ENCODE measurements at places on chromosomes 7 and 10.

- no peak for DNase-seq
Observed at GRCh38 chr7:152462995-152463708, 27.3 kb upstream of the KMT2C start.

DNA sequence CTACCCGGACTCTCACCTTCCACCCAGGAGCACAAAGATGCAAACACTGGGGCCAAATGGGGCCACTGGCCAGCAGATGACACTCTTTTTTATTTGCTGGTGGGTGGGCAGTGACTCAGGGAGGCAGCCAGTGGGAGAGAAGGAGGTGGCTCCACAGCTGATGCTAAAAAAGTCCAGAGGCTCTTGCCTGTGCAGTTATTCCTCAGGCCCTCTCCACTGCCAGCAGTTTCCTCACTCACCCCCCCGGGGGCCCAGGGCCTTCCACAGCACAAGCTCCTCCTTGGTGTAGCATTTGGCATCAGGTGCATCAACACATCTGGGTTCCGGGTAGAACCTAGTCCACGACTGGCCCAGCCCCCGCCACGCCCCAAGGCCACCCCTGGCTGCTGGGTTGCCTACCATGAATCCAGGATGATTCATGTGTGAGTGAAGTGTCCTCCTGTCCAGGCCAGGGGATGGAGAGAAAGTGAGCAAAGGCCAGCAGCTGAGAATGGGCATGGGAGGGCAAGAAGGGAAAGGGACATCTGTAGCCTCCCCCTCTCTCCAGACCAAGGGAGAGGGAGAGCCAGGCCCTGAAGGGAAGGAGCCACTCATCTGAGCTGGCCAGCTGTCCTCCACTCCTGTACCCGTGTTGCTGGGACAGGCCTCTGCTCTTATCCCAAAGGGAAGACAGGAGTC, 1.7 kb upstream of the KCNH2 start:
- no peak for DNase-seq

DNA sequence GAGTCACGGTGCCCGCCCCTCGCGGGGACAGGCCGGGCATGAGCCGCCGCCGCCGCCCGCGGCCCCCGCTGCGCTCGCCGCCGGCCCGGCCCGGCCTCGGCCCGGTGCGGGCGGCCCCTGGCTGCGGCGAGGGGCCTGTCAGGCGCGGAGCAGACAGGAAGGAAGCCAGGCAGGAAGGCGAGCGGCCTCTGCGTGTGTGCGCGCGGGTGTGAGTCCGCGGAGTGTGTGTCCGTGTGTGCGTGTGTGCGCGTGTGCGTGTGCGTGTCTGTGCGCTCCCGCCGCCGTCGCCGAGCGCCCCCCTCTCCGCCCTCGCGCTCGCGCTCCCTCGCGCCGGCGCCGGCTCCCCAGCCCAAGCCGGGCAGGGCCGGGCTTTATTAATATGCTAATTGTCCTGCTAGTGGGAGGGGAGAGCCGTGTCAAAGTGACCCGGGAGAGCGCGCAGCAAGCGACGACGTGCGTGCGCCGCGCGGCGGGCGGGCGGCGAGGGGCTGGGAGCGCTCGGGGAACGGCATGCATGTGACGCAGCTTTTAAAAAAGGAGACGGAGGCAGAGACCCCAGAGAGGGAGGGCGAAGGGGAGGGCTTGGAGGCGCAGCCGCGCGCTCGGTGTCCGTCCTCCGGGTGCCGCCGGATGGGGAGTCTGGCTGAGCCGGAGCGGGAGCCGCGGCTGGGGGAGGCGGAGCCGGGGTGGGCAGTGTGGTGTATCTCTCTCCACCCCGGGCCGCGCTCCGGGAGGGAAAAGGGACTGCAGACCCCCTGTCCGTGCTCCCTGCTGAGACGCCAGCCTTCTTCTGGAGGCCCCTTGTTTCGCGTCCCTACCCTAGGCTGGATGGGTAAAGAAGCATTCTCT, at the start of gene LDB1:
Gene LDB1, minus strand, starts transcription at position 227 of the 849 bp plus-strand sequence. CDS start 258 bp downstream, outside the sequence.
- no peak for DNase-seq

GRCh38 chr7:83547526-83547925, 101.4 kb downstream of the SEMA3E start:
- peak; percentile 27 for DNase-seq

DNA sequence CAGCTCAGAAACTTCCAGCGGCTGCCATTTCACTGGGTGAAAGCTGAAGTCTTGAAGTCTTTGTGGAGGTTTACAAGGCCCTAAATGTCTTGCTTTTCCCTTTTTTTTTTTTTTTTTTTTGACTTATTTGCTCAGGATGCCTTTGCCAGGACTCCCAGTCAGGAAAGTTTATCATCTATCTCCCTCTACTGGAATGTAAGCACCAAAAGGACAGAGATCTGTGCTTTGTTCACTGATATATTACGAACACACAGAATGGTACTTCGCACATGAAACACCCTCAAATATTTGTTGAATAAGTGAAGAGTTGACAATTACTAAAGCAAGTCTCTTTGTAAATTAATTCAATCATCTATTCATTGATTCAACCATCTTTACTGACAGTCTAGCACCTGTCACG, 23.2 kb downstream of the ABCB4 start:
- DNase-seq, result no peak

DNA sequence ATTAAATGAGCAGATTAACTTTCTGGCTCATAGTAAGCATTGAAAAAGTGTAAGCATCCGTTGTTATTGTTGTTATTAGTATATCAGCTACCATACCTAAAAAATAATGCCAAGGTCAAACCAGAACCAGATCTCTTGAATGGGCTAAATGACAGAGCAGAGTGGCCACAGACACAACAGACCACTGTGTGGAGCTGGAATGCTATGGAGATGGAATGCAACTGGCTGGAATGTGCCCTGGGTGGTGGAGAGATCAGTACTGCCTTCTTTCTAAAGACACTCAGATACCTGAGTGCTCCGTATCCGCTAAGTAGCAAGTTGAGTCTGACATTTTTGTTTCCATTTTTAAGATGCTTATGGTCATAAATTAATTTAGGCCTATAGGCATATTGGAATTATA, 20.5 kb upstream of the DNAJB12 start:
- no peak for DNase-seq

GRCh38 chr10:110364531-110364937, 59.8 kb upstream of the SMNDC1 start:
- no peak for DNase-seq

- no peak for DNase-seq
Observed at GRCh38 chr7:2613931-2614600, 17.7 kb upstream of the TTYH3 start.

DNA sequence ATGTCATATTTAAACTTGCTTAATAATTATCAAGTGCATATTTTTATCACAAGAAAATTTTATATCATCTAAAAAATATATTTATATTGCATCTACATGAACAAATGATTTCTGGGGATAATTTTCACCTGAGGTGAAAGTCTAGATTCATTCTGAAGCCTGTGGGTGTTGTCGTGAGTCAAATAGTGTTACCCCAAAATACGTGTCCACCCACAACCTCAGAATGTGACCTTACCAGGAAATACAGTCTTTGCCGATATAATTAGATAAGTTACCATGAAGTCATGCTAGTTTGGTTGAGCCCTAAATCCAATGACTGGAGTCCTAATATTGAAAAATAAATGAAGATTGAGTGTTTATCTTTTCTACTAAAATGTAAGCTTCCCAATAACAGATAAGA, 203.0 kb upstream of the MDFIC start:
- no peak for DNase-seq

DNA sequence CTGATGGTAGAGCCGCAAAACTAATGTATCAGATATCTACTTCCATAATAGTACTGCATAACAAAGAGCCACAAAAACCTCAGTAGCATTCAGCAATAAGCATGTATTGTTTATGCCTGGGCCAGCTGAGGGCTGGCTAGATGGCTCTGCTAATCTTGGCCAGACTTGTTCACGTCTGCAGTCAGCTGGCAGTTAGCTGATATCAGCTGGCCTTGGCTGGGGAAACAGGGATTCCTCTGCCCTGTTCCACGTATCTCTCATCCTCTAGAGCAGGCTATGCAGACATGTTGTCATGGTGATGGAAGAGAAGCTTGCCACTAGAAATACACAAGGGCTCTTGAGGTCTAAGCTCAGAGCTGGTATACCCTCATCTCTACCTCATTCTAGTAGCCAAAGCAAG, 62.9 kb downstream of the GRM8 start:
- no peak for DNase-seq

GRCh38 chr10:91339729-91340128, 70.4 kb upstream of the HECTD2 start:
- no peak for DNase-seq

- no peak for DNase-seq
Observed at GRCh38 chr7:103418241-103418640, 27.8 kb downstream of the SLC26A5 start.

DNA sequence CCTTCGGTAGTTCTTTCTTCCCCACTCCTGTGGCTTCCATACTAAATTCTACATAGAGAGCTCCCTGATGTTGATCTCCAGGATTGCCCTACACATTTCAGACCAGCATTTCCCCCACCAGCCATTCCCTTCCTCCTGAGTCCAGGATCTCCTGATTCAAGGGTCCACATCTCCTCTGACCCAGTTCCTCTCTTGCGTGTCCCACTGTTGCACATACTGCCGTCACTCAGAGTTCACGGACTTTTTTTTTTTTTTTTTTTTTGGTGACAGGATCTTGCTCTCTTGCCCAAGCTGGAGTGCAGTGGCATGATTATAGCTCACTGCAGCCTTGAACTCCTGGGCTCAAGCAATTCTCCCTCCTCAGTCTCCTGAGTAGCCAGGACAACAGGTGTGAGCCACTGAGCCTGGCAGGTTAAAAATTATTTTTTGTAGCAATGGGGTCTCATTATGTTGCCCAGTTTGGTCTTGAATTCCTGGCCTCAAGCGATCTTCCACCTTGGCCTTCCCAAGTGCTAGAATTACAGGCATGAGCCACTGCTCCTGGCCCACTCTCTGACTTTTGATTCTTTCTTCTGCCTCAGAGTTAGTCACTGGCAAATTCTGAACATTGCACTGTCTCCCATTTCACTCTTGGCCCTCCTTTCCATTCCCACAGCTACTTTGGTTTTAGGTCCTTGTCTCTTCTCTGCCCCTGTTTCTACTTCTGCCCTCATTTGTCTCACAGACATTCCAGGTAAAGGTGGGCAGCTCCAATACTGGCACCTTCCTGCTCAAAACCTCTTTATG, 29.6 kb upstream of the ZRANB1 start:
- DNase-seq, result no peak
